Vagina (tissue), 2 donors: ENCODE measurements at places on chromosomes 1 and 21.

GRCh38 chr1:11352816-11353799 lies 80.1 kb downstream of the UBIAD1 start:
- DNase-seq: no peak

DNA sequence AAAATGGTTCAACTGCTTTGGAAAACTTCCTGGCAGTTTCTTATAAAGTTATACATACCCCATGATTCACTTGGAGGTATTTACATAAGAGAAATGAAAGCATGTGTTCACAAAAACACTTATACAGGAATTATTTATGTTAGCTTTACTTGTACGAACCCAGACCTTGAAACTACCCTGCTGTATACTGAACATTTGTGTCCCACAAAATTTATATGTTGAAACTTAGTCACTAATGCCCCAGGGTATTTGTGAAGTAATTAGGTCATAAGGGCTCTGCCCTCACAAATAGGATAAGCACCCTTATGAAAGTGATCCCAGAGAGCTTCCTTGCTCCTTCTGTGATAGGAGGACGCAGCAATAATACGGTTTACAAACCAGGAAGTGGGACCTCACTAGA lies 42.7 kb upstream of the B3GALT2 start:
- no peak for DNase-seq

GRCh38 chr1:88684482-88685258 lies 597 bp downstream of the PKN2 start:
- DNase-seq: peak; percentile 90

- DNase-seq: no peak
Measured at GRCh38 chr1:240801442-240801841, 189.5 kb upstream of the GREM2 start.

- no peak for DNase-seq
Measured at GRCh38 chr1:69533343-69533742, 34.4 kb upstream of the LRRC7 start.

DNA sequence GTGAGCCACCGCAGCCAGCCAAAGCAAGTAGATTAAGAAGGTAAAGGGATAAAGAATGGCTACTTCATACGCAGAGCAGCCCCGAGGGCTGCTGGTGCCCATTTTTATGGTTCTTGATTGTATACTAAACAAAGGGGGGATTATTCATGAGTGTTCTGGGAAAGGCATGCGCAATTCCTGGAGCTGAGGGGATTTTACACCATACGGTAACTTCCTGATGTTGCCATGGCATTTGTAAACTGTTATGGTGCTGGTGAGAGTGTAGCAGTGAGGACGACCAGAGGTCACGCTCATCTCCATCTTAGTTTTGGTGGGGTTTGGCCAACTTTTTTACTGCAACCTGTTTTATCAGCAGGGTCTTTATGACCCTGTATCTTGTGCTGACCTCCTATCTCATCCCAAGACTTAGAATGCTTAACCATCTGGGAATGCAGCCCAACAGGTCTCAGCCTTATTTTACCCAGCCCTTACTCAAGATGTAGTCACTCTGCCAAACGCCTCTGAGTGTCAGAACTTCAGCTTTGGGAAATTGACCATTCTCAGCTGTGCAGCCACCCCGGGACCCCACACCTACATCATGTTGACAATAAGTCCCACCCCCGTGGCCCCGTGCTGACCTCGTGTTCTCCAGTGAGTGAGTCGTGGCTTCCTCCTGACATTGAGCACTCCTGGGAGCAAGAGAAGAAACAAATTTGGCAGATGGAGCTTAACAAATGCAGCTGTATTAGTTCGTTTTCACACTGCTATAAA lies 149.4 kb upstream of the COL6A1 start:
- peak; percentile 42 for DNase-seq

DNA sequence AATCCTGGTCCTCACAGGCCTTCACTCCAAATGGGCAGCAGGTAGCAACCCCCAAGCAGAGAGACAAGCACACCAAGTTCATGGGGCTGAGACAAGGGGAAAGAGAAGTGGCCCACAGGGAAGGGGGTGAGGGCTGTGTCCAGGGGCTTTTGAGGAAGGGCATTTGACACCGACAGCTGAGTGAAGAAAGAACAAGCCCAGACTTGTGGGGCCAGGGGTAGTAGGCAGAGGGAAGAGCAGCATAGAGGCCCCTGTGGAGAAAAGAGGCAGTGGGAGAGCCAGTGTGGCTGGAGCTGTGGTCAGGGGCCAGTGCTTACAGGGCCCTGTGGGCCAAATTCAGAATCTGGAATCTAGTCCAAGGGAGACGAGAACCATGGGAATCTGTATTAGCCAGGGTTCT lies 85.4 kb downstream of the IGSF21 start:
- DNase-seq: no peak

- no peak for DNase-seq
Measured at GRCh38 chr1:221457685-221458446, 284.0 kb downstream of the DUSP10 start.

DNA sequence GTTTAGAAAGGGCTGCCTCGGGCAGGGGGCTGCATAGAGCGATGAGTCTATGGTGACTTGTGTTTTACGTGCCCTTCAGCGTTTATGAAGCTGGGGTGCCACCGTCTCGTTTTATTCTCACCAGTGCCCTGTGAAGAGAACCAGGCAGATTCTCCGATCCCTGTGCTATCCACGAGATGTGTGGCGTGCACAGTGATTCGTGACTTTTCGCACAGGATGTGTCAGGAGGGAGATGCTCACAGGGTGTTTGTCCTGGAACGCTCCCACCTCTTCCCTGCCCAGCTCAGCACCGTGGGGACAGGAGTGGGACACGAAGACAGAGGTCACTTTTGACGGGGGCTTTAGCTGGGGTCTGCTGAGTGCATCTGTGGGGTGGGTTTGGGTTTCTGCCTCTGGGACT lies 54.9 kb upstream of the AJAP1 start:
- DNase-seq: peak; percentile 54

DNA sequence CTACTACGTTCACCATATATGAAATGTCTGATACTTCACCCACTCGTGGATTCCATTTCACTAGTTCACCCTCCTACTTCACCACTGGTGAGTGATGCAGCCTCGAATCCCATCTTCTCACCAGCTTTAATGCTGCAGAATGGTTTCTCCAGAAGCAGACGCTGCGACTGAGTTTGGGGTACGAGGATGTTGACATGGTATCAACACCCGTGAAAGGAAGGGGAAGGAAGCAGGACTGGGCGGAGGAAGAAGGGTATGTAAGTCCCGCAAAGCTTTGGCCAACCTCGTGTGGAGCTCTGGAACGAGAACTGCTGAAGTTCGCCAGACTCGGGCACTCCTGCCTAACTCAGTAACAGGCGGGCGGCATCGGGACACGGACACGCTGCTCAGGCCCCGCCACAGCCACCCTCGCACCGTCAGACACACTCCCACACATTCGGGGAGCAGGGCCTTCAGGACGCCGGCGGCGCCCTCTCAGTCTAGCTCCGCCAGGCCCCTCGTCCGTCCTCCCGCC lies 833 bp upstream of the DIP2A start:
- DNase-seq: no peak

DNA sequence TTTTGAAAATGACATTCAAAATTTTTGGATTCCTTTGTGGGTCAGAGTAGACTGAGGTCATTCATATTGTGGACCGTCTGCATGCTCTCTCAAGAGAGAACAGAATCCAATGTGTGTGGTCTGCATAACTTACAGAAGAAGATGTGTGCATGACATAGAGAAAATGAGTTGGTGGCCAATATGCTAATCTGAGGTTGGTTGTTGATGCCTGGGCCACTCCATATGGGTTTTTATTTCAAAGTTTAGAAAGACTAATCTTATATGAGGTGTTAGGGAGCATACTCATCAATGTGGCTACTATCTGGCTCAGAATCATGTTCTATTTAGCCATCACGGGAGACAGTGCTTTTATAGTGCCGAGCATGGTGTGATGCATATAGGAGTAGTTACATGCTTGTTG lies 18.2 kb downstream of the NTNG1 start:
- DNase-seq: no peak

DNA sequence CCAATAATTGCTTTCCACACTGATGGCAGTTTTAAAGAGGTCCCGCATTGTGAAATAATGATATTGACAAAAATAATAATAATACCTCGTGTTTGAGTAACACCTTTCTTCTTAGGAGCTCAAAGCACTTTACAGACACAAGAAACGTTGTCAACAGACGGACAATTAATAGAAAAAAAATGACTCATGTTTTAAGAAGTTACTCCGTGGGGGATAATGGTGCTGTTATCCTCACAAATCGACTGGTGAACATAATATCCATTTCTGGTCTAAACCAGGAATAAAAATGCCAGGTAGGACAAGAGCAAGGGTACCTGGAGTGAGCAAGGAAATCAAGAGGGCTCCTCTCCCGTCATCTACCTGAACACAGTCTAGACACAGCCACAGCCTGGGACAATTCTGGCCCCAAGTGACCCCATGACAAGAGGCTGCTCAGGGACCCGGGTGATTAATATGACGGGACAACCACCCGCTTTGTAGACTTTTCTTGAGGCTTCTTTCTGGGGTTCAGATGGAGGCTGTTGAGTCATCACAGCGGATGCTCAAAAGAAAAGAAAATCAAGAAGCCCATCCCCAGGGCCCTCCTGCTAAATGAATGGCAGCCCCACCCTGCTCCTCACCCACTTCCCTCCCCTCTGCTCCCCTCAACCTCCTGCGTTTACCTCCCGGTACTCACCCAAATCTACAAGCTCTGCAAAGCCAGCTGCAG lies 146.2 kb upstream of the IRF2BP2 start:
- no peak for DNase-seq

- DNase-seq: no peak
Measured at GRCh38 chr1:212607913-212608391, 609 bp upstream of the ATF3 start.

- DNase-seq: no peak
Measured at GRCh38 chr1:98086796-98087441, 166.1 kb upstream of the DPYD start.

DNA sequence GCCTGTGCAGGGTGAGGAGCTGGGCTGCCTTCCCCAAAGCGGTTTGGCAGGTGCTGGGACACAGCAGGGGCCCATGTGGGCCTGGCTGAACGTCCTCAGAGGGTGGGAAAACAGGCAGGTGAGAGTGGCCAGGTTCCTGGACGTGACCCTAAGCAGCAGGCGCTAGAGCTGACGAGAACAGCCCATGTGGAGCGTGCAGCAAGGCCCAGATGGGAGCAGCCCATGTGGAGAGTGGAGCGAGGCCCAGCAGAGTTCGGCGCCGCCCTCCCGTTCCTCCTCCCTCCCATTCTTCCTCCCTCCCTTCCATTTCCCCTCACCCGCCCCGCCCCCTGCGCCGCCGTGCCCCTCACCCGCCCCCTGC lies 314.4 kb upstream of the VAMP3 start:
- DNase-seq: no peak

DNA sequence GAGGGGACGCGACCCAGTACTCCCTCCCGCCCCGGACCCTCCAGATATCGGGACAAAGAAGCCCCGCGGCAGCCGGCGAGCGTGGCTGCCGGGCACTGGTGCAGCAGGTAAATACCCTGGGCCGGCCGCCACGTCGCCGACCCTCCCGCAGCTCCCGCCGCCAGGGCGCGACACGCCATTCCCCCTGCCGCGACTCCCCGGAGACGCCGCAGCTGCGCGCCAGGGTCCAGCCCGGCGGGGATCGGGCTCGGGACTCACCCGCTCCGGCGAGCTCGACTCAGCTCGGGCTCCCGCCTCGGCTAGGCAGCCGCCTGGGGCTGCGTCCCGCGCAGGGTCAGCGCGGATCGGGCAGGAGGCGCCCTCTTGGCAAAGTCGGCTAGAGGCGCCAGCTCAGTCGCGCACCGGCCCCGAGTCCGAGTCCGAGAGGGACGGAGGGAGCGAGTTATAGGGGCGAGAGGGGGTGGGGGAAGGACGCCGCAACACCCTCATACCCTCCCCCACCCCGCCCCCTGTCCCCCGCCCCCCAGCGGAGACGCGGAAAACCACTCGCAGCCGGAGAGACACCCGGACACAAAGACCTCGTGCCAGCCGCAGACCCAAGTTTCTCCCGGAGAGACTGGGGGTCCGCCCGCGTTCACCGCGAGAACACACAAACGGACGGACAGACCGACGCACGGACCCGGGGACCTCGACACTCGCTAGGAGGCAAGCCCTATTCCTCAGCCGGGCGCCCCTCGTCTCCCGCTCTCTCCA lies 985 bp downstream of the SYT6 start:
- DNase-seq: no peak

GRCh38 chr1:7479571-7479970 lies 291.5 kb upstream of the VAMP3 start:
- no peak for DNase-seq
